Activated CD4-positive, alpha-beta T cell treated with anti-CD3 and anti-CD28 coated beads, Interleukin-2, amount 10 ng/mL, durations not matched to agents 24 days and 14 days (primary cell): ENCODE measurements at places on chromosomes 1 and 21. TPM values are rescaled to one million over a fixed set of nuclear protein-coding genes. Genes with fewer than 3 reads are reported as not detected.

DNA sequence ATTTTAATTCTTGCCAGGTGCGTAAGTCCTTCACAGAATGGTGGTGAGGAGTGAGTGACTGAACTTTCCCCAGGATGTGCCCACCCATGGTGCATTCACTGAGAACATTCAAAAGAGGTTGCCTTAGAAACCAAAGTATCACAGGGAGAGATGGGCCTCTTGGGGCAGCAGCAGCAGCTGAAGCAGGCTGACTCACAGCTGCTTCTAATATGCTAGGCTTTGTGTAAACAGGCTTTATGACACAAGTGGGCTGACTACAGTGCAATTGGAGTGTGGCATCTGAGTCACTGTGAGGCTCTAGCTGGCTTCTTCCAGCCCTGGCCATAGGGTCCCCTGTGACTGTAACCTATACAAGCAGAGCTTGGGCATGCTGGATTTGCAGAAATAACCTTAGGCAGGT, 12.6 kb downstream of the PIGP start:
- H3K36me3 ChIP-seq = no peaks in the 10 kb centered on the region
- peaks cover 1% of the 10 kb centered on the region for H3K4me1 ChIP-seq
- no peak overlapping the region for H3K27ac ChIP-seq
- DNase-seq = no peak
- H3K4me3 ChIP-seq = no peak overlapping the region

DNA sequence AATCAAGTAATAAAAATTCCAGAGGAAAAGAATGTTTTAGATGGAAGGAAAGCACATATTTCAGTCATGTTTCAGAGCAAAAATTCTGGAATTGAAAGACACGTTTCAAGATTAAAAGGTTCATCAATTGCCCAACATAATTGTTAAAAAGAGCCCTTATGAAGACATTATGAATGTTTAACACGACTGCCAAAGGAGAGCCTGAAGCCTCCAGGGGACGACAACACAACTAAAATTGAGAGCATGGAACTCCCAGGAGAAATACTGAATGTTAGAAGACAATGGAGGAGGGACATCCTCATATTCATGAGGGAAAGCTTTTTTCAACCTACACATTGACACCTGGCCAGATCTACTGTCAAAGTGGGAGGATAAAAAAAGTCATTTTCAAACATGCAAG, 16.0 kb downstream of the OR2T11 start:
- no peaks in the 10 kb centered on the region for H3K36me3 ChIP-seq
- peaks cover 17% of the 10 kb centered on the region for H3K4me1 ChIP-seq
- H3K4me3 ChIP-seq = no peak overlapping the region
- H3K27me3 ChIP-seq = no peaks in the 10 kb centered on the region
- DNase-seq = peak; percentile 76

Gene KCNA3
- 26.9 and 29.5 TPM in 2 replicates for total RNA-seq

- no peaks in the 10 kb centered on the region for H3K36me3 ChIP-seq
- H3K4me1 ChIP-seq = no peaks in the 10 kb centered on the region
- no peak overlapping the region for H3K27ac ChIP-seq
Measured at GRCh38 chr21:24220446-24220845, 1386.8 kb downstream of the MRPL39 start.

- H3K4me3 ChIP-seq = no peak overlapping the region
- peaks cover 48% of the 10 kb centered on the region for H3K36me3 ChIP-seq
- no peak for DNase-seq
- H3K4me1 ChIP-seq = peaks cover 5% of the 10 kb centered on the region
Measured at GRCh38 chr21:42845296-42845965, 33.9 kb downstream of the WDR4 start.

- peaks cover 17% of the 10 kb centered on the region for H3K4me1 ChIP-seq
- no peak overlapping the region for H3K27ac ChIP-seq
- no peak overlapping the region for H3K4me3 ChIP-seq
- no peaks in the 10 kb centered on the region for H3K36me3 ChIP-seq
- peaks cover 58% of the 10 kb centered on the region for H3K27me3 ChIP-seq
- DNase-seq = no peak
Measured at GRCh38 chr1:58585581-58586151, 8.6 kb upstream of the TACSTD2 start.

Gene CHRM3
- not detected in 2 replicates for total RNA-seq

DNA sequence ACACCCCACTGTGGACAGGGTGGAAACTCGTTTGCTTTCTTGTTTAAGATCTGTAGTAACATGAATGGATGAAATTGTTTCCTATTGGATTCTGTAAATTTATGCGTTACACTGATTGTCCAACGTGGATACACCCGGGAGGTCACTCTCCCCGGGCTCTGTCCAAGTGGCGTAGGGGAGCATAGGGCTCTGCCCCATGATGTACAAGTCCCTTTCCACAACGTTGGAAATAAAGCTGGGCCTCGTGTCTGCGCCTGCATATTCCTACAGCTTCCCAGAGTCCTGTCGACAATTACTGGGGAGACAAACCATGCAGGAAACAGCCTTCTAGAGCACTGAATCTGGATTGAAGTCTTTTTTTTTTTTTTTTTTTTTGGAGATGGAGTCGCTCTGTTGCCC, 1.4 kb downstream of the RCC1 start:
- H3K4me3 ChIP-seq = peak overlapping the region; percentile 92
- H3K36me3 ChIP-seq = peaks cover 67% of the 10 kb centered on the region
- peaks cover 2% of the 10 kb centered on the region for H3K27me3 ChIP-seq
- DNase-seq = peak; percentile 73
- peaks cover 32% of the 10 kb centered on the region for H3K4me1 ChIP-seq
- H3K27ac ChIP-seq = peak overlapping the region; percentile 99

DNA sequence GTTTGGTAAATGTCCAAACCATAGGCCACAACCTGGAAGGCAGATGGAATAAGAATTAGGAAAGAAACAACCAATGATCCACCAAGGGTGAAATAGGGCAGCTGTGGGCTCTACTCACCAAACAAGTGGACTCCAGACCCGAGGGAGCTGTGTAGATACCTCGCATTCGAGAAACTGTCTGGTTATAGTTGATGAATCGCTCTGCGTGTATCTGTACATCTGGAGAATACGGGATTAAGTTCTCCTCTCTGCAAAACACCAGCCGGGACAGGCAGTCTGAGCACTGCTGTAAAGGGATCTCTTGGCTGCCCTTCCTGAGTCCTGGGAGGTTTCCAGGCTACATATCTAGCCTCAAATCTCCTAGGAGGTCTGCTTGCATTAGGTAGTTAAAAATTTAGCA, 9.4 kb upstream of the UBR4 start:
- H3K4me3 ChIP-seq = no peak overlapping the region
- no peak for DNase-seq
- H3K36me3 ChIP-seq = peaks cover 74% of the 10 kb centered on the region
- no peaks in the 10 kb centered on the region for H3K27me3 ChIP-seq
- H3K4me1 ChIP-seq = peaks cover 13% of the 10 kb centered on the region

Gene CA6
- total RNA-seq = 1.0 and 1.3 TPM in 2 replicates

- H3K27me3 ChIP-seq = no peaks in the 10 kb centered on the region
- H3K27ac ChIP-seq = no peak overlapping the region
- peaks cover 7% of the 10 kb centered on the region for H3K4me1 ChIP-seq
- H3K4me3 ChIP-seq = no peak overlapping the region
- no peak for DNase-seq
Measured at GRCh38 chr1:89047734-89048133, 17.3 kb downstream of the GBP1 start.

GRCh38 chr1:94326329-94326728, 88.9 kb upstream of the ARHGAP29 start:
- no peaks in the 10 kb centered on the region for H3K36me3 ChIP-seq
- H3K4me1 ChIP-seq = peaks cover 5% of the 10 kb centered on the region
- H3K4me3 ChIP-seq = no peak overlapping the region
- no peak for DNase-seq
- H3K27me3 ChIP-seq = peaks cover 39% of the 10 kb centered on the region

- no peaks in the 10 kb centered on the region for H3K4me1 ChIP-seq
- no peak for DNase-seq
- peaks cover 9% of the 10 kb centered on the region for H3K36me3 ChIP-seq
- no peak overlapping the region for H3K4me3 ChIP-seq
- H3K27me3 ChIP-seq = peaks cover 14% of the 10 kb centered on the region
Measured at GRCh38 chr1:152109998-152110294, 5.3 kb downstream of the TCHH start.

DNA sequence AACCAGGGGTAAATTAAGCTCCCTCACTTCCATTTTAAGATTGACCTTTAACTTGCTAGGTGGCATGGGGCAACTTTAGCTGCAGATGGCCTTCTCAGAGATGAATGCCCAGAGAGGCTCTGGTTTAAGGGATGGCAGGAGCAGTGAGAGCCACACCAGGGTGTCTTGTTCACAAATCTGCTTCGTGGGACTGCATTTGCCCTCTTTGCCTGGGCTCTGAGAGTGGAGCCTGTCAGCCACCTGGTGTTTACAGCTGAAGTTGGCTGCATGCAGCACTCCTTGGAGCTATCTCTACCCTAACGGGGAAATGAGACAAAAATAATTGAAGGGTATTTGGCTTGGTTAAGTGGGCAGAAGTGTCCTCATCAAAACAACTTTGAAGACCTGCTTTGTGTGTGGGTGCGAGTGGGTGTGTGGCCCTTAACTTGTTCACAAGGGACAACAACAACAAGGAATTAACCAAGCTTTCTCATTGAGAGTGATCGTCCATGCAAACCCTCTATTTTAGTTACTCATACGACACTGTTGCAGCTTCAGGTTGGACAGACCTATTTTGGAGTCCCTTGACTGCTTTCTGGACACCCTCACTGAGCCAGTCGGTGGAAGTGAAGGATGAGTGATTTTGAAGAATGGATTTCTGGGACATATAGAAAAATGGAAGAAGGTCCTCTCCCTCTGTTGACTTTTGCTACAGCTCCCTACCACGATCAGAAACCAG, 29.8 kb downstream of the PGM1 start:
- H3K4me1 ChIP-seq = peaks cover 10% of the 10 kb centered on the region
- H3K4me3 ChIP-seq = no peak overlapping the region
- H3K27me3 ChIP-seq = no peaks in the 10 kb centered on the region
- peaks cover 2% of the 10 kb centered on the region for H3K36me3 ChIP-seq

GRCh38 chr1:156673387-156674121, 3.7 kb downstream of the NES start:
- H3K4me1 ChIP-seq = peaks cover 13% of the 10 kb centered on the region
- peaks cover 65% of the 10 kb centered on the region for H3K27me3 ChIP-seq
- H3K36me3 ChIP-seq = no peaks in the 10 kb centered on the region
- H3K4me3 ChIP-seq = no peak overlapping the region
- DNase-seq = no peak

GRCh38 chr1:50476800-50477199, 53.6 kb upstream of the DMRTA2 start:
- no peak overlapping the region for H3K4me3 ChIP-seq
- H3K27me3 ChIP-seq = no peaks in the 10 kb centered on the region
- no peak overlapping the region for H3K27ac ChIP-seq
- H3K4me1 ChIP-seq = no peaks in the 10 kb centered on the region

Gene CFHR2
- 0.37 TPM in 1 of 2 replicates, not detected in the other for total RNA-seq

DNA sequence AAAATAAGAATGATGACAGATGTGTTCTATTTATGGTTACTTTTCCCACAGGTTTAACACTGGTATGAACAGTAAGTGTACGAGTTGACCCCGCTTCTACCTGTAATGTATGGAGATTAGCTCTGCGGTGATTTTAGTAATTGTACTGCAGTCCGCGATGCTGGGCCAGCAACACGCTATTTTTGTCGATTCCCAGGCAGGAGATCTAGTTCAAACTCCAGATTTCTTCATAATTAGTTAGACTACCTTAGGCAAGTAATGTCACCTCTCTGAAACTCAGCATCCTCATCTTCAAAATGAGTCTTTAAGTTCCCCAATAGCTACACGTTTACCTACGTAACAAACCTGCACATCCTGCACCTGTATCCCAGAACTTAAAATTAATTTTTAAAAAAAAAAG, 21.5 kb downstream of the TP53BP2 start:
- H3K27ac ChIP-seq = no peak overlapping the region
- H3K36me3 ChIP-seq = peaks cover 23% of the 10 kb centered on the region
- no peak overlapping the region for H3K4me3 ChIP-seq
- peak; percentile 40 for DNase-seq
- peaks cover 38% of the 10 kb centered on the region for H3K4me1 ChIP-seq

DNA sequence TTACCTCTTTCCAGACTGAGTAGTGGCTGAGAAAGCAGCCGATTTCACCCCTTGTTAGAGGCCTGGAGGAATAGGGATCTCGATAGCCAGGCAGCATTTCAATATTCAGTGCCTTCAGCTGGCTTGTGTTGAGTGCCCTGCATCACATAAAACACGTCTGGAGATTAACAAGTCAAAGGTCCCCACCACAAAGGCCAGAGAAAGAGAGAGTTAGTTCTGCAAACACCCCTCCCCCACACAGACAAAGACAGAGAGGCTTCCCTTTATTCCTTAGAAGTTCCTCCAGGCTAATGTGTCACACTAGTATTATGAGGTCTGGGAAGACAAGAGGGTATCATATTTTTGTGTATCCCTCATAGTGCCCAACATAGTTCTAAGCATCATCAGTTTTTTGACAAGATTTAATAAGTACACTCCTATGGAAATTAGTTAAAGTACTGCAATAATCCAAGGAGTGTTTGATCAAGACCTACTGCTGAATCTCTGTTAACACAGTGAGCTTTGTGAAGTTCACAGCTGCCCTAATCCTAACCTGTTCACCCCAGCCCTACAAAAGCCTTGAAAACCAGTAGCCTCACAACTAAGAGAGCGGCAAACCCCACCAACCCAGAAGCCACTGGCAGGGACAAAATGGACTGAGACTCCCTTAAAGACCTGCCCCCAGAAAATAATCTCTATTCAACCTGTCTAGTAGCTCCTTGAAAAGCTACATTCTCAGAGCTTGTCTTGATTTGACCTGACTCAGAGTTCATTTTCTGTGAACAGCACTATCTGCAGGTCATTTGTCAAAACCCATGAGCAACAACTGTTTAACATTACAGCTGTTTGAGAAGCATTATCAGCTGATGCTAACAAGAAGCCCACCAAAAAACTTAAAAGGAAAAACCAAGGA, 91.9 kb downstream of the COLGALT2 start:
- H3K36me3 ChIP-seq = no peaks in the 10 kb centered on the region
- no peak overlapping the region for H3K27ac ChIP-seq
- peaks cover 10% of the 10 kb centered on the region for H3K27me3 ChIP-seq
- peaks cover 3% of the 10 kb centered on the region for H3K4me1 ChIP-seq
- H3K4me3 ChIP-seq = no peak overlapping the region

Gene WNT3A
- not detected in 2 replicates for total RNA-seq

Gene HP1BP3
- total RNA-seq = 231 and 239 TPM in 2 replicates

DNA sequence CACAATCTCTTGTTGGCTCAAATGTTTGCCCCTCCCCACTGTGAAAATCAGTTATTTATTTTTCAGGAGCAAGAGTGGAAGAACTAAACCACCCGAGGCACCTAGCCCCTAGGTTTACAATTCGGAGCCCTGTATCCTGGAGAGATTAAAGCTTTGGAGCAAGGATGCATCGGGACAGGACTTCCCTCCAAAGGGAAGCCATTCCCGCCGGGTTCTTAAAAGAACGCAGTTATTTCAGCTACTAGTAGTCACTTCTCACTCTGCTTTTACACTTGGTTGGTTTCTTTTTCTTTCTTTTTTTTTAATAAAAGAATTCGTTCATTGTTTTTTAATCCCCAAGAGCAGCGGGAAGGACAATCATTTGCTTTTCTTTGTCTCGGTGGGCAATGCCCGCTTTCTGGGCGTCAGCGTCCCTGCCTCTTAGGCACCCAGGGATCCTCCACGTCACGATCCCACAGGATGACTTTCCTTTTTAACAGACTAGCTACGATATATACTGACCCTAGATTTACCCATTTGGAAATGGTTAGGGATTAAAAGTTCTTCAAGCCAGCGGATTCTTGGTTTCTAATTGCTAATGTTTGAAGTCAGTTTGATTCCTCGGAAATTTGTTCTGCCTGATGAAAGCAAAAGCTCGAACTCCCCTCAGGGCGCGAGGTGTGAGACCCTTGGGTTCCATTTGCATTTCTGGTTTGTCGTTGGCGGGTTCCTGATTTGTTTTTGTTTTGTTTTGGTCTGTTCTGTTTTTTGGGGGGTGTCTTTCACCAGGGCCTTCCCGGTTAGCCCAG, 9.0 kb downstream of the TBX15 start:
- no peak overlapping the region for H3K27ac ChIP-seq
- H3K36me3 ChIP-seq = peaks cover 6% of the 10 kb centered on the region
- no peak for DNase-seq

GRCh38 chr1:234775477-234776246, 165.7 kb upstream of the IRF2BP2 start:
- peaks cover 24% of the 10 kb centered on the region for H3K4me1 ChIP-seq
- no peak overlapping the region for H3K27ac ChIP-seq
- H3K36me3 ChIP-seq = peaks cover 11% of the 10 kb centered on the region
- peak; percentile 62 for DNase-seq
